Mesothelial cell of epicardium (in vitro differentiated cells): ENCODE measurements at places on chromosomes 12 and 14.

- H3K36me3 ChIP-seq = peaks cover 44% of the 10 kb centered on the region
- H3K27me3 ChIP-seq = no peaks in the 10 kb centered on the region
- no peaks in the 10 kb centered on the region for H3K4me1 ChIP-seq
- H3K27ac ChIP-seq = no peak overlapping the region
Measured at GRCh38 chr12:27667540-27667939, 28.7 kb upstream of the REP15 start.

DNA sequence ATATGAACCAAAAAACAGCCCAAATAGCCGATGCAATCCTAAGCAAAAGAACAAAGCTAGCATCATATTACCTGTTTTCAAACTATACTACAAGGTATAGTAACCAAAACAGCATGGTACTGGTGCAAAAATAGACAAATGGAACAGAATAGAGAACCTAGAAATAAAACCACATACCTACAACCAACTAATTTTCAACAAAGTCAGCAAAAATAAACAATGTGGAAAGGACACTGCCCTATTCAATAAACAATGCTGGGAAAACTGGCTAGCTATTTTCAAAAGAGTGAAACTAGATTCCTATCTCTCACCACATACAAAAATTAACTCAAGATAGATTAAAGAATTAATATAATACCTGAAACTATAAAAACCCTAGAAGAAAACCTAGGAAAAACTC is 17.8 kb upstream of the STAB2 start:
- no peak for DNase-seq
- H3K27me3 ChIP-seq = peaks cover 47% of the 10 kb centered on the region
- H3K27ac ChIP-seq = no peak overlapping the region

DNA sequence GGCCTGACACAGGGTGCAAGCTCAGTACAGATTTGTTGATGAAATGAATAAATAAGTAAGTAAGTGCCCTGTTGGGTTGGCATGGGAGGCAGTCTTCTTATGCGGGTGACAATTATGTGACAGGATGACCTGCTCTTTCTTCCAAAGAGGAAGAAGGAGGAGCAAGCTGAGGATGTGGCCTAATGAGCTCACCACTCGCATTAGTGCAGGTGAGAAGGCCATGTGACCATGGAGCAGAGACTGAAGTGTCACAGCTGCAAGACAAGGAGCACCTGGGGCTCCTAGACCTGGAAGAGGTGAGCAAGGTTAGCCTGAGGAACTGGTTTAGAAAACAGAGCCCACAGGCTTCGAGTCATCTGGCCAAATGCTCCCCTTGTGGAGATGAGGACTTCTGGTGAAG is 34.9 kb downstream of the LRTM2 start:
- peaks cover 4% of the 10 kb centered on the region for H3K4me1 ChIP-seq
- H3K4me3 ChIP-seq = no peak overlapping the region
- H3K27me3 ChIP-seq = peaks cover 23% of the 10 kb centered on the region

DNA sequence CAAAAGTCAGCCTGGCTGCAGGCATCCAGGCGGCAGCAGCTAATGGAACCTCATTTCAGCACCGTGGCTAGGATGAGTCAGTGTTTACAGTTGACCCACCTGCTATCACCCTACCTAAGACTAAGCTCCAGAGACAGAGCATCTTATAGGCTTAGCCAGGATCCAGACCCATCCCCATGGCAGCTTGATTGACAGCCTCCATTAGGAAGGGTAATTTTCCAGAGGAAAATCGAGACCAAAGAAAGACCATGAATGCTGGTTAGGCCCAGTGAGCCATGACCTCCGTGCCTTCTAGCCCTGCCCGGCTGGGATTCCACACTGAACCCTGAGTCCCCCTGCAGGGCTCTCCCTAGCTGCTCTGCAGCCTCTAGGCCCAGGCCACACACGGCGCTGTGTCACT is 38.7 kb downstream of the TUNAR start:
- H3K36me3 ChIP-seq = no peaks in the 10 kb centered on the region
- no peak for DNase-seq
- peaks cover 73% of the 10 kb centered on the region for H3K27me3 ChIP-seq
- H3K4me1 ChIP-seq = no peaks in the 10 kb centered on the region
- no peak overlapping the region for H3K27ac ChIP-seq
